ENCODE measurements at places on chromosomes 7 and 10.
A peak's percentile ranks its signal among the peaks of the same experiment; 100 is the strongest.

- DNase-seq = no peak
These were observed 208.3 kb downstream of the PRPF18 start for GRCh38 chr10:13794992-13795612.

DNA sequence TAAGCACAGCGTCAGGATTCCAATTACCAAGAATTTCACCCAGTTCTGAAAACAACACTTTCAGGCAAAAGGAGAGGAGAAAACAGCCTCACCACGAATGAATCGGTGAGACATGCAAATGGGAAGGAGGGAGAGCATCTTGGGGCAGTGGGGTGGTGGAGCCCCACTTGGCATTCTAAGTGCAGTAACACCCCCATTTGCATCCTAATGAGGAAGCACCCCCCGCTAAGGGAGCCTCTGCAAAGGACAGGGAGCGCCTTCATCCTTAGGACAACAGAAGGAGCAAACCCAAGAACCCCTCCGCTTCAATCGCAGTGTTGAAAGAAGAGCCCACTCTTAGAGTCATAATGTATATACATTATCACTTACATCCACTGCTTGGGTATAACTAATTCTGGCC is 46.8 kb downstream of the NRAP start:
- DNase-seq = no peak

GRCh38 chr10:49361178-49361554 is 34.7 kb downstream of the DRGX start:
- DNase-seq = no peak

DNA sequence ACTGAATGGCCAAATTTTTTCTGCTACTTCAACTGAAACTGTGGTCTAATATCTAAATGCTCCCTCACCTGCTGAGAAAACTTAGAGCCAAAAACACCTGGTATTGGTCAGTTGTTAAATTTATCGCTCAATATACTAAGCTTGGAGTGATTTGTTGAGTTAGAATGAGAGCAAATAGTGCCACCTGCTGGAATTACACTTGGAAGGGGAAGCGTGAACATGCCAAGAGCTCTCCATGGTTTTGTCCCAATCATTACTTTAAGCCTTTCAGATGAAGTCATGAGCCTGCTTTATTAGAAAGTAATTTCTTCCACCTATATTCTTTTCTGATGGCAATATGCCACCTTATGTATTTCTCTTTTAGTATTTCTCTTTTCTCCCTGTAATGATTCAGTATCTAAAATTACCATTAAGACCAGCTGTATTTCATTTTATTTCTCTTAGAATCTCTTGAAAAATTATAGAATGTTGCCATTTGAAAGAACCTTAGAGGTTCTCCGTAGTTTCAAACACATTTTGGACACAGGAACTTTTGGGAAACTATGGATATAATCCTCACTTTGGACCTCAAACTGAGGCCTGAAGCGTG is 447.8 kb upstream of the C7orf33 start:
- DNase-seq = peak; percentile 20

DNA sequence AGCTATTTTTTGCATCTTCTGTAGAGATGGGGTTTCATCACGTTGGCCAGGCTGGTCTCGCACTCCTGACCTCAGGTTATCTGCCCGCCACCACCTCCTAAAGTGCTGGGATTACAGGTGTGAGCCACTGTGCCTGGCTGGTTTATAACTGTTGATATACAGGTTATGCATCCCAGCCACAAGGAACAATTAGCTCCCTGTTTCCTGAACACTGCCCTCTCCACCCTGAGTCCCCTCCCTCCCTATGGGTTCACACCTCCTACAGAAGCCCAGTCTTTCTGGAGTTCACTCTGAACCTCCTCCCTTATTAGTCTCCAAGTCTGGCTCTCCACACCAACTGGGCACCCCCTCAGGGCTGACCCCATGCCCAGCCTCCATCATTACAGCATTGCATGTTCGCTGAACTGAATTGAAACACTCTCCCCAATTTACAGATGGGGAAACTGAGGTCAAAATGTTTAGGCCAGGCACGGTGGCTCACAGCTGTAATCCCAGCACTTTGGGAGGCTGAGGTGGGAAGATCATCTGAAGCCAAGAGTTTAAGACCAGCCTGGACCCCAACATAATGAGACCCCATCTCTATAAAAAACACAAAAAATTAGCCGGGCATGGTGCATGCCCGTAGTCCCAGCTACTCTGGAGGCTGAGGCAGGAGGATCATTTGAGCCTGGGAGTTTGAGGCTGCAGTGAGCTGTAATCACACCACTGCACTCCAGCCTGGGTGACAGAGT is 1.7 kb upstream of the CLIP2 start:
- no peak for DNase-seq

GRCh38 chr10:24988831-24989640 is 26.9 kb downstream of the ENKUR start:
- no peak for DNase-seq

DNA sequence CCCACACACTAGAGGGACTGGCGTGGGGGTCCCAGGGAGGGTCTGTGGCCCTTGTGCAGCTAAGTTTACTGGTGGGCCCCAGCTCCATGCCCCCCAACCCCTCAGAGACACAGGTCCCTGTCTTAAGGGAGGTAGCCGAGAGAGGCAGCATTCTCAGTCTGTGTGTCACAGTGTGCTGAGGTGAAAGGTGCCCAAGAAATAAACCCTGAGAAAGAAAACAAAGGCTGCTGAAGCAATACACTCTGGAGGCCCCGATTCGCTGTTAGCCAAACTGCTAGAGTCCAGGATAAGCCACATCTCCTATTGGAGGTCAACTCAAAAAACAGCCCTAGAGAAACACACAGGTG is 28.6 kb upstream of the NDST2 start:
- DNase-seq = no peak

- no peak for DNase-seq
These were observed 31.7 kb upstream of the OPALIN start for GRCh38 chr10:96390460-96390864.

GRCh38 chr7:77370606-77371005 is 45.5 kb downstream of the GSAP start:
- DNase-seq = no peak

DNA sequence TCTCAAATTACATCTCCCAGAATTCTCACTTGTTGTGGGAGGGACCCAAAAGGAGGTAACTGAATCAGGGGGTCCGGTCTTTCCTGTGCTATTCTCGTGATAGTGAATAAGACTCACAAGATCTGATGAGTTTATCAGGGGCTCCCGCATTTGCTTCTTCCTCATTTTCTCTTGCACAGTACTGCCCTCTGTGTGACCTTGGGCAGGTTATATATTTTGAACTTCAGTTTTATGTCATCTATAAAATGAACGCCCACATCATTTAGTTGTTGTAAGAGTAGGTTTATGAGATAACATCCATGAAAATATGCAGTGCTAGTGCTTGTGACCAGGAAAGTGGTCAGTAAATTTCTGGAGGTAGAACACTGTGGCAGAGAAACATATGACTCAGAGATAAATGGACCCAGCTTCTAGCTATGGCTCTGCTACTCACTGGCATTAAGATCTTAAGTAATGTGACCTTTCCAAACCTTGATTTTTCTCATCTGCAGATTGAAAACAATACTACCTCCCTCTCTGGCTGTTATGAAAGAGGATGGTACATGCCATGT is 44.3 kb downstream of the SCRN1 start:
- no peak for DNase-seq

GRCh38 chr7:16755397-16755796 is 1.8 kb downstream of the TSPAN13 start:
- no peak for DNase-seq

DNA sequence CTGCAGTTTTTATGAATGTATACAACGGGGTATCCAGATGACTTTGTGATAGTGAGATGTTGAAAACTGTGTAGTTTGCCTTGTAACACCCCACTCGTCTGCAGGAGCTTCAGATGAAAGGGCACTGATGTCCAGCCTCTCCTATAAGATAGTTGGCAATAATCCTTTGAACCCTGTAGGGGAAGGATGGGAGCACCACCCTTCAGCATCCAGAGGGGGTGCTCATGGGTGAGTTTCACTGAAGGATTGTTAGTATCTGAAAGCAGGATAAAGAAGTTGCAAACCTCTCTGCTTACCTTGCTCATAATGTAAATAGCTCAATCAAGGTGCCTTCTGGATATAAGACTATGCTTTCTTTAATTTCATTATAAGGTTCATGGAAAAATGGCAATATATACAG is 201.5 kb downstream of the TMEM178B start:
- DNase-seq = no peak

DNA sequence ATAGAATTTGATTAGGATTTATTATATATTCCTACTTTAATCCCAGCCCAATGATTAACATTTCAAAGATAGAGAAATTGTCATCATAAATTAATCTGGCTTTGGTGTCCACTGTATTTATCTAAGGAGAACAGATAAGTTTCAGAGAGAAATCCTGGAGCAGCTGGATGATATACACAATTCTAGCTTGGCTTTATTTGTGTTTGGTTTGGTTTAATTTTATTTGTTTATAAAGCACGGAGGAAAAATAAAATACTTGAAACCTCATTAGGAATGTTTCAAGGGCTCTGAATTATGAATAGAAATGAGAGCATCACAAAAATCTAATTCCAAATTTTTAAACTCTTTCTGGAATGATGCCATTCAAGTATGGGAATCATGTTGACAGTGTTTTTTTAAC is 42.1 kb downstream of the SEMA3D start:
- DNase-seq = no peak

DNA sequence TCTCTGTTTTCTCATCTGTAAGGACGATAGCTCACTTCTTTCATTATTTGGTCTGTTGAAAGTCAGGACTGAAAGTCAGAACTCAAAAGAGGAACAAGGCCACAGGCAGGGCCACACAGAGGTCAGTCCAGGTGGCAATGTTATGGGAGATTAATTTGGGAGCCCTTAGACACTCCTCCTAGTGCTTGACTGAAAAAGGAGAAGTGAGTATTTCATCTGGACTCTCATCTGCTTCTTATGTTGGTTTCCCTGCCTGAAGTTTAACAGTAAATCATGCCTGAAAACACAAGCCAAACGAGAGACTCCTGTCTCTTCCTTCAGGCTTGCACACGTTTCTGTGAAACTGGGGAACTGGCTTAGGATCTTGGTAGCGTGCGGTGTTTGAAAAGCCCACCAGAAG is 248.5 kb downstream of the BUB3 start:
- DNase-seq = no peak

DNA sequence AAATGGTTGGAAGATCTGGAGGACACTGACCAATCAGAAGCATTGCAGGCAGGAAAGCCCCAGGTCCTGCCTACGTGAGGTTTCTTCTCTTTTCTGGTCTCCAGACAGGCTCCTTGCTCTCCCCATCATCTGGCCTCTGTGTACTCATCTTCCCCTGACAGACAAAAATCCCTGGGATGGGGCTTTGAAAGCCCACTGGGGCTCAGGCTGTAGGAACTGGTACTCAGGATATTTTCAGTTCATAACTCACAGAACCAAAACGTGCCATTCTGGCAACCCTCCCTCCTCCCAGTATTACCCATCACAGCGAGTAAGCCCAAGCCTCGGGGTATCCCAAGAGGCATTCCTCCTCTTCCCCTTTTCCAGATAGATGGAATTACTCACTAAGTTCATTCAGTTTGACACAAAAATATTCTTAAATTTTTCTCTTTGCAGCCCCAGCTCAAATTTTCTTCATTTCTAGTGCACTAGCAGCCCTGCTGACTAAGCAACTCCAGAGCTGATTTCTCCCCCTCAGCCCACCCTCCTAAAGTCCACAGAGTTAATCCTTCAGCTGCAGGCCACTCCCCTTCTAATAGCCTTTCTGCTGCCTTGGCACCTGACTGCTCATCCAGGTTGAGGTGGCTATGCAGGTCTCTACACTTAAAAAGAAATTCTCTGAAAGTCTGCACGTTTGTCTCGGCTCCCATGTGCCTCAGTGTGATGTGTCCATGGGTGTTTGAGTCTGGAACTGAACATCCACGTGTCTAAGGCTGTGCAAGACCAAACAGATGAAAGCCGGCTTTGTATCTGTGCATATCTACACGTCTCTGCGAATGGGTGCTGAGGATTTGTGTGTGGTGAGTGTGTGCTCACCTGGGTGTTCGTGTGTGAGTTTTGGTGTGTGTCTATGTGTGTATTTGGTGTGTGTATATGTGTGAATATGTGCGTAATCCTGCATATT is 331.4 kb downstream of the CCSER2 start:
- no peak for DNase-seq

- DNase-seq = no peak
These were observed 8.2 kb upstream of the SRRM3 start for GRCh38 chr7:76193466-76193865.

GRCh38 chr7:70741666-70742065 is 390.3 kb upstream of the GALNT17 start:
- DNase-seq = no peak

GRCh38 chr7:47528471-47528870 is 53.4 kb downstream of the TNS3 start:
- no peak for DNase-seq

DNA sequence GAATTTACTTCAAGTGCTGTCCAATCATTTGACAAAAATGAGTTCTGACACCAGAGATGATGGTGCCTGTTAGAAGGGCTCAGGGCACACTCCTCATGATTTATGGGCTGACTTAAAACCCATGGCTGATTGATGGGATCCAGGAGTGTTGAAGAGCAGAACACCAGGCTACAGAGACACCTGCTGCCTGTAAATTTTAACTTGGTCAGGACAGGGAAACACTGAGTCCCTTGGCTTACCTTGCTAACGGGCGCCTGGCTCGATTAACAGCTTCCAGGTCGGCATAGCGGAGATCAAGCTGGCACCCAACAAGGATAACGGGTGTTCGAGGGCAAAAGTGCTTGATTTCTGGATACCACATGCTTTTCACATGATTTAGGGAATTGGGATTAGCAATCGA is 51.4 kb downstream of the RHOBTB1 start:
- no peak for DNase-seq

DNA sequence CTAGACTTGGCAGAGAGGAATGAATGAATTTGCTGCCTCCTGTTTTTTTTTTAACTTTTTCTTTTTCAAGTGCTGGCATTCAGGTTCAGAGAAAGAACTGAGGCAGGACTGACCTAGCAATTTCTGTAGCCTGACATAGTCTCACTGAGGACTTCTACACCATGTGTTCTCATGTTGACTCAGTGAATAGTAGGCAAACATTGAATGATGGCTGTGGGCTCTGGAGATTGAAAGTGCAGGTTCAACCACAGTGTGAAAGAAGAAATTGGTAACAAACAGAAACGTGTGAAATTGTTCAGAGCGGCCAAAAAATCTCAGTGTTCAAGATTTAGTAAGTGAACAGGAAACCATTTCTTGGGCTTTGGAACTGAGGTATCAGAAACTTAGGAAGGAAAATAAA is 322.4 kb upstream of the GHITM start:
- DNase-seq = no peak

DNA sequence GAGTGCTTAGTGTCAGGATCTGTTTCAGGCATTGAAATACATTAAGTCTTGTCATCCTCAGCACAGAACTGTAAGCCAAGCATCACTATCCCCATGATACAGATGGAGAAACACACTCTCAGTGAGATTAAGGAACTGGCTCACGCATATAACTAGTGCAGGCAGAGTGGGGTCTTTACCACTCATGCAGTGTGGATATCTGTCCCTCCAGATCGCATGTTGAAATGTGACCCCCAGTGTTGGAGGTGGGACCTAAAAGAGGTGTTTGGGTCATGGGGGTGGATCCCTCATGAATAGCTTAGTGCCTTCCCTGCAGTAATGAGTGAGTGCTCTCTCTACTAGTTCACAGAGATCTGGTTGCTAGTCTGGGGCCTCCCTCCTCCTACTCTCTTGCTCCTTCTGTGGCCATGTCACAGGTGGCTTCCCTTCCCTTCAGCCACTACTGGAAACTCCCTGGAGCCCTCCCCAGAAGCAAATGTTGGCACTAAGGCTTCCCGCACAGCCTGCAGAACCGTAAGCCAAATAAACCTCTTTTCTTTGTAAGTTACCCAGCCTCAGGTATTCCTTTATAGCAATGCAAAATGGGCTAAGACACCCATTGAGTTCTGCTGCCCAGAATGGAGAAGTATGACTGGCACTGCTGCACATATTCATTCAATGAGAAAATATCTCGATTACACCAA is 31.8 kb upstream of the MSMB start:
- DNase-seq = no peak
